ENCODE measurements at places on chromosomes 2 and 18.

DNA sequence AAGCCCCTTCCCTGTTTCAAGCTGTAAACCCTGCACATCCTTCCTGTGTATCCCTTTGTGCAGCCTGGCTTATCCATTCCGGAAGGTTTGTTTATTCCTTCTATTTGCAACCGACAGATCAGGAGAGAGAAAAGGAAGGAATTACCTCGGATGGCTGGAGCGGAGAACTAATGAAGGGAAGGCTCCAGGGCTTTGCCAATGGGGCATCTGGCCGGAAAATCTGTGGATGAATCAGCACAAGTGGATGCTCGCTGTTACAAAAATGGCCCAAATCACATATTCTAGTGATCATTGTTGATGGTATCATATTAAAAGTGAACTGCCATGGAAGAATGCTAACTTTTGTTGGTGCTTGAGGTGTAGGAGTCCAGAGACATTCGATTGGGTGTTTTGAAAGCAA is 97.1 kb downstream of the AQP4 start:
- DNase-seq: no peak

DNA sequence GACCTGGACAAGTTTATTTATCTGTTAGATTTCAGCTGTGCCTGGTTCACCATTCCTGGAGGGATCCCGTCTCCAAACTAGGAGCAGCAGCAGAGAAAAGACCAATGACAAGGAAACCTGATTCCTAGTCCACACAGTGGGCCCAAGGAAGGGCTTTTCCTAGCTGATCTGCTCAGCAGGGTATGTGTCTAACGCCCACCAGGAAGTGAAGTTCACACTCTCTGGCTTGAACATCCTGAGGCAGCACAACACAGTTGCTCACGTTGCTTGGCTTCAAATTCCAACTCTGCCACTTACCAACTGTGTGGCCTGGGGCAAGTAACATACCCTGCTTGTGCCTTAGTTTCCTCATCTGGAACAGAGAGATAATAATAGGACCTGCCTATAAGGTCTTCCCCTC is 42.9 kb downstream of the XDH start:
- DNase-seq: no peak

DNA sequence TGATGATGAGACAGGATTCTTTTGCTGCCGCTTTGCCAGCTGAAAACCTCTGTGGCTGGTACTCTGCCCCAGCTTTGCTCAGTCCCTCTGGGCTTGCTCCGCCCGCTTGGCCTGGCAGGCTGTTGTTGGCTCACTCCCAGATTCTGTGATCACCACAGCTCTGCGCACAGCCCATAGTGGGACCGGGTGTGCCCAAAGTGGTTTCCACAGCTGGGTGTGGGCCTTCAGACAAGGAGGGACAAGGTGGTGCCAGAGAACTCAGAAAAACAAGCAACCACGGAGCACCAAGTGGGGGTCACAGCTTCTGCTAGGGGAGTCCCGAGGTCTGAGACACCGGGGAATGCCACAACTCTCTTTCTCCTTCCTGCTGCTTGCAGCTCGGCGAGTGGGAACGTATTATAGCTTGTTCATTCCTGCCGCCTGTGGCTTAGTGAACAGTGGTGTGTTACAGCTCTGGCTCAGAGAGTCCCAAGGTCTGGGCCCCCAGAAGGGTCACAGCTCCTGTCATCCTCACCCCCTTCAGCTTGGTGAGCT is 9.2 kb upstream of the KYNU start:
- no peak for DNase-seq

GRCh38 chr2:127149384-127149783 is 42.4 kb upstream of the BIN1 start:
- DNase-seq: peak; percentile 35
